ENCODE measurements at places on chromosomes 7 and 10.

DNA sequence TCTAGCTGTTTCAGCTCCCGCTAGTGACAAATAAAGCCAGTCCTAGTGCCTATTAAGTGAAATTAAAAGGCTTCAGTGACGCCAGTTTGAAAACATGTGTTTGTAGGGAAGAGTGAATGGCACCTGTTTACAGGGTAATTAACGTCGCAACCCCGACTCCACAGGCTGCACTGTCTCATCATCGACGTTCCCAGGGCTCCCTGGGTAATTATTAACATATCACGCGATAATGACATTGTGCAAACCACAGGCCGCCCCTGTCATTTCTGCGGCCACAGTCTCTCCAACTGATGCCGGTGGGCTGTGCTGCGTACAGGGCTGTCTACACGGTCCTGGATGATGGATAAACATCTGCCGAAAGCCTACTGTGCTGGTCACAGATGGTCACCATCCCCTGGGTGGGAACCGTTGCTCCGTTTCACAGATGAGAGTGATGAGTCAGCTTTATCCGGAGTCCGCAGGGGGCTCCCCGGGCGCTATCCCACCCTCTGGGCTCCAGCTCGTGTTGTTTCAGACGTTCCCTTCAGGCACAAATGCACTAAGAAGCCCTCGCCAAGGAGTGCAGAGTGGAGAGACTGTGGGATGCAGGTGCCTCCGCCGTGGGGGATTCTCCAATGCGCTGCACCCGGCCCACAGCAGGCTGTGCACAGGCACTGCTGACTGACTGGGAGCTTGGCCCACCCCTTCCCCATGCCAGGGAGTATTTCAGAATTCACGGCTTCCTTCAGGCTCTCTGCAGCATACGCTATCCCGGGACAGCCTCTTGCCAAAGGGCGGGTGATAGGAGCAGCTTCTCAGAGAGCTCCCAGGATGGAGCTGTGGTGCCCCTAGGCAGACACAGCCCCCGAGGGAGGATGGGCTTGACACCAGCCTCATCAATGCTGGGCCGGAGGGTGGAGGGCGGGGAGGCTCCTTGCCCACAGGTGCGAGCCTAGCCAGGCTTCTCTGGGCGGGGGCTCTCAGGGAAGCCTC, 491.8 kb upstream of the FOXK1 start:
- DNase-seq: no peak

- DNase-seq: no peak
Observed at GRCh38 chr10:129877773-129878371, 86.2 kb downstream of the EBF3 start.

DNA sequence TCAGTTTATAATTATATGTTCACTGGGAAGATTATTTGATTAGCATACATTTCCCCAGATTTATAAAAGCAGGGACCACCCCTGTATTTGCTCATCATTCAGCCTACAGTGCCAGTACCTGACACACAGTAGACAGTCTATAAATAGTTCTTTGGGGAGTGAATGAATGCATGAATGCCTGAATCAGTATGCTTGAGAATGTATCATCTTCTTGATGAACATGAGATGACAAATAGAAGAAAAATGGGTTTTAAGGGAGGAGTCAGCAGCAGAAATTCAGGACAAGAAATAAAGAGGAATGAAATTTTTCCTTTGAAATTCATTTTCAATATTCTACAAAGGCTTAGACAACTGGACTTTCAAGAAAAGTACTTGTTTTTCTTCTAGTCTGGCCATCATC, 295.8 kb upstream of the LRRTM3 start:
- no peak for DNase-seq

DNA sequence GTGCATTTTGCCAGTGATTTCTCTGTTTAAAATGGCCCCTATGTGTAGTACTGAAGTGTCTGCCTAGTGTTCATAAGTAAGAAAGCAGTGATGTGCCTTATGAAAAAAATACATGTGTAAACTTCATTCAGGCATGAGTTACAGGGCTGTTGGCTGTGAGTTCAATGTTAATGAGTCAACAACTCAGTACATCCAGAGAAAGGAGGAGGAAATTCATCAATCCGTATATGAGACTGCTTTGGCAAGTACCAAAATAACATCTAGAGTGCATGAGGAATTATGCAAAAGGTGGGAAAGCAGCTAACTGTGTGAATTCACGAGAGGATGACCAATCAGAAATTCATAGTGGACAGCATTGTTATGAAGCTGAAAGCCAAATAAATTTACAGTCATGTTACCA, 255.6 kb downstream of the ZEB1 start:
- DNase-seq: no peak

- DNase-seq: no peak
Observed at GRCh38 chr7:114527589-114527988, 113.0 kb downstream of the FOXP2 start.

DNA sequence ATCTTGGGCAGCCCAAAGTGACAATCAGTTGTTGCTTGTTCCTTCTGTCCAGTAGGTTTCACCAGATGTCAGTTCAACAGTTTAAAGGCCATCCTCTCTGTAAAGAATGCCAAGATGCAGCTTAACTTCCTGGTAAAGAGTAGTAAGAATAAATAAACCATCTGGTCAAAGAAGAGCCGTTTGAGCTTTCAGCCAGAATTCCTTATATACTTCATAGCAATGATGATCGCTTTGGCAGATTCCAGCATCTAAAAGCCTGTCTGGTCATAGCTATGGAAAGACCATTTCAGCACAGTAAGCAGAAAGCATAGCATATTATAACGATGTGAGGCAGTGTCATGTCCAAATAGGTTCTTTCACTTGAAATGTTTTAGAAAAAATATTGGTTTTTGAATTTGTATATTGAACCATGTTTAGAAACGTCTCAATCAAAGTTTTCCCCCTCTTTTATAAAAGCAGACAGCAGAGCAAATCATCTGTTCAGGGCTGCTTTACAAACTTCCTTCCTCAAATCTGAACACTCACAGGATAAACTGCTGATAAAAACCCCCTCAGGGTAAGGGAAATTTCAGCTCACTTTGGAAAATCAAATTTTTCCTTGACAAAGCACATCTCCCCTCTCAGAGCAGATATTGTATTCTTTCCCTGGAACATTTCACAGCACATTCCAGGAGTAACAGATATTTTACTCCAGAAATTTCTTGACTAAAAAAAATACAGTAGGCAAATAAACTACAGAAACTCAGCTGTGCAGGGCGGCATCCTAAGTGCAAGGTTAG, 184.1 kb downstream of the NOC3L start:
- no peak for DNase-seq

GRCh38 chr10:81127931-81128330, 590.2 kb downstream of the SH2D4B start:
- no peak for DNase-seq

- DNase-seq: no peak
Observed at GRCh38 chr10:29324220-29324841, 35.5 kb downstream of the LYZL1 start.

- DNase-seq: no peak
Observed at GRCh38 chr7:158779061-158780000, 50.0 kb downstream of the ESYT2 start.

All from stimulated activated CD4-positive, alpha-beta T cell treated with anti-CD3 and anti-CD28 coated beads, TNF-alpha, amount 100 ng/mL, for 1 hour (primary cell).